ENCODE measurements at places on chromosomes 1 and 21.
A peak's percentile ranks its signal among the peaks of the same experiment; 100 is the strongest.

GRCh38 chr1:173714441-173714758, 381 bp upstream of the KLHL20 start:
- DNase-seq = no peak

DNA sequence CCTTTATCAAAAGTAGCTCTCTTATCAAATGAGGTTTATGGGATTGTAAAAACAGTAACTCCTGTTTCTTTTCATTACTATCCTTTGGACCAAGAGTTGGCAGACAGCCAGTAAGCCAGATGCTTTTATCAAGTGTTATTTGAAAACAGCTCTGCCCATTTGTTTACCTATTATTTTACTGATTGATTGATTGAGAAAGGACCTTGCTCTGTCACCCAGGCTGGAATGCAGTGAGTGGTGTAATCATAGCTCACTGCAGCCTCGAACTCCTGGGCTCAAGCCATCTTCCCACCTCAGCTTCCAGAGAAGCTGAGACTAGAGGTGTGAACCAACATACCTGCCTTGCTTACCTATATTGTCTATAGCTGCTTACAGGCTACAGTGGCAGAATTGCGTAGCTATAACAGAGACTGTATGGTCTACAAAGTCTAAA, 3.6 kb downstream of the PRKAB2 start:
- DNase-seq = no peak

GRCh38 chr1:12231276-12231595, 1.4 kb downstream of the VPS13D start:
- no peak for DNase-seq

GRCh38 chr1:60589916-60590315, 492.4 kb upstream of the NFIA start:
- DNase-seq = no peak

DNA sequence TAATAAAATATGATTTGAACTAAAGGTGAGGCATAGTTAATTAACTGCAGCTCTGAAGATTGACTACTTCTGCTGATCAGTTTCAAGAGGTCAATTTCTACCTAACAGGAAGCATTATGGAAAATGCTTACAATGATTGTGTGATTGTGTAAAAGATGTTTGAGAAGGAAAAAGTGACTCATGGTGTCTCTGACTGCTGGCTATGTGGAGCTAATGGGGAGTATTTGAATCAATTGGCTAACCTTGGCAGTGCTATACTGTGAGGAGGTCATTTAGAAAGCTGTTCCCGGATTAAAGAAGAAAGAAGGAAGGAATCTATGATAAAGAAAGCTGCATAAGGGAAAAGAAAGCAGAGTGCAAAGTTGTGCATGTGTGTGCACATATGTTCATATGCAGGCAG, 376.5 kb downstream of the ADGRL2 start:
- DNase-seq = no peak

GRCh38 chr1:228987286-228987685, 252.0 kb downstream of the RHOU start:
- no peak for DNase-seq

GRCh38 chr1:147215540-147215916, 9.6 kb downstream of the FMO5 start:
- DNase-seq = no peak

DNA sequence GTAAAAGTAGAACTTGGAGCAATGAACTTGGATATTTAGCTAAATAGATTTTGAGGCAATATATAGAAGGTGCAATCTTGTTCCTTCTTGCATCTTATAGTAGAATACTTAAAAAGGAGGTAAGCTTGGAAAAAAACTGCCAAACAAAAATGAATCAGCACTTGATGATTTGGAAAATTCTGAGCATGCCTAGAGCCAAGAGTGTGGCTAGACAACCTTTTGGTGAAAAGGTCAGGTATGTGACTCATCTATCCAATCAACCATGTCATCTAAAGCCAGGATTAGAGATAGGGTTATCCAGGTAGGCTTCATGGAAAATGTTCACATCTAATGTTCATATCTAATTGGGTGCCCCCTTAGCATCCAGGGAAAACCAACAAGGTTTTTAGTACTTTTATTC, 515.0 kb downstream of the COL11A1 start:
- no peak for DNase-seq

- DNase-seq = no peak
Observed at GRCh38 chr1:33257772-33258712, 1.8 kb downstream of the ZNF362 start.

DNA sequence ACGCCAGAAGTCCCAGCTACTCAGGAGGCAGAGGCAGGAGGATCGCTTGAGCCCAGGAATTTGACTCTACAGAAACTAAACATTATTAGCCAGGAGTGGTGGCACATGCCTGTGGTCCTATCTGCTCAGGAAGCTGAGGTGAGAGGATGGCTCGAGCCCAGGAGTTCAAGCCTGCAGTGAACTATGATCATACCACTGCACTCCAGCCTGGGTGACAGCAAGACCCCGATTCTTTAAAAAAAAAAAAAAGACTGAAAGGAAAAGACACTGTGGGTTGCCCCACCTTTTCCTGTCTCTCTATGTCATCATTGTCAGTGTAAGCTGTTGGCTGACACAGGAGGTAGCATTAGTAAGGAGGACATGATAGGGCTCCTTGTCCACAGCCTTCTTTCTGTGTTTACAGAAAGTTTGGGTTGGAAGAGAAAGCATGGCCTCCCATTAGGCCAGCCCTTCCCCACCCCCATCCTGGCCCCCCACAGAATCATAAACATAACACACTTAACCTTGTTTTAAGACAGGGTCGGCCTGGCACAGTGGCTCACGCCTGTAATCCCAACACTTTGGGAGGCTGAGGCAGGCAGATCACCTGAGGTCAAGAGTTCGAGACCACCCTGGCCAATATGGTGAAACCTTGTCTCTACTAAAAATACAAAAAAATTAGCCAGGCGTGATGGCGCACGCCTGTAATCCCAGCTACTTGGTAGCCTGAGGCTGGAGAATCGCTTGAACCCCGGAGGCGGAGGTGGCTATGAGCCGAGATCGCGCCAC, 20.6 kb upstream of the RCAN3 start:
- DNase-seq = no peak

- no peak for DNase-seq
Observed at GRCh38 chr1:166627558-166627957, 211.7 kb upstream of the POGK start.

GRCh38 chr1:153432874-153433681, 16.8 kb downstream of the S100A7A start:
- DNase-seq = no peak

DNA sequence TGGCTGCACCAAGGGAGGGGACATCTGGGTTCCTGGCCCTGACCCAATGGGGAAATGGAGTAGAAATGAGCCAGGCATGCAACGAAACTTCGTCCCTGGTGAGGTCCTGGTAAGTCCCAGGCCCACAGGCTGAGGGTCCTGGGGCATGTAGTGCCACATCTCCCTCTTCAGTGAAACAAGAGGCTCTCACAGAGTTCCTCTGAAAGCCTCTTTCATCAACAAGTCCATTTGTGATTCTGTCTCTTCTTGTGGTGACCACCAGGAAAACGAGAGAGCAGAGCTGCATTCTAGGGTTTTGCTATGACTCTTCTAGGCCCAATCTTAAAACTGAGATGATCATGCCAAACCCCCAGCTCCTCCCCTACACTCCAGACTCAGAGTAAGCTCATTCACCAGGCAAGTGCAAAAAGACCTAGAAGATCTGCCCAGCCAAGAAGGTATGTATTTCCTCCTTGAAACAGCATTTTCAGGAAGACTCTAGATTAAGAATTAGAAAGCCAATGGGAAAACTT, 24.3 kb upstream of the RNF220 start:
- DNase-seq = peak; percentile 17

DNA sequence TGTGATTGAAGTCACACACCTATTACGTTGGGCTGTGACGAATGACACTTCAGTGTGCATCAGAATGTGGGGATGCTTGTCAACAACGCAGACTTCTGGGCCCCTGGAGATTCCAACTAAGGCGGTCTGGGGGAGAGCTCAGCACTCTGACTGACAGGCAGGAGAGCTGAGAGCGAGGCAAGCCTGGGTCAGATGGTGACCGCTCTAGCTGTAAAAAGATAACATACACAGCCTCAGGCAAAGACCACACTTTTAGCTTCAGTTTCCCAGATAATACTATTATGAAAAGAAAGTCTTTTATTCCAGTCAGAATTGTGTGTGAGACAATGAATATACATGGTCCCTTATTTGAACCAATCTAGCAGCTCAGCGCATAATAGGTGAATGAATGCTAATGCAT, 25.4 kb downstream of the EDARADD start:
- DNase-seq = no peak

Data from putamen (tissue), 1 donor.